ENCODE measurements at places on chromosomes 3 and 15.
A peak's percentile ranks its signal among the peaks of the same experiment; 100 is the strongest.

- no peak for DNase-seq
Measured at GRCh38 chr3:98670020-98670419, 76.6 kb upstream of the CPOX start.

GRCh38 chr3:148792516-148792915 is 35.1 kb upstream of the CPB1 start:
- no peak for DNase-seq

DNA sequence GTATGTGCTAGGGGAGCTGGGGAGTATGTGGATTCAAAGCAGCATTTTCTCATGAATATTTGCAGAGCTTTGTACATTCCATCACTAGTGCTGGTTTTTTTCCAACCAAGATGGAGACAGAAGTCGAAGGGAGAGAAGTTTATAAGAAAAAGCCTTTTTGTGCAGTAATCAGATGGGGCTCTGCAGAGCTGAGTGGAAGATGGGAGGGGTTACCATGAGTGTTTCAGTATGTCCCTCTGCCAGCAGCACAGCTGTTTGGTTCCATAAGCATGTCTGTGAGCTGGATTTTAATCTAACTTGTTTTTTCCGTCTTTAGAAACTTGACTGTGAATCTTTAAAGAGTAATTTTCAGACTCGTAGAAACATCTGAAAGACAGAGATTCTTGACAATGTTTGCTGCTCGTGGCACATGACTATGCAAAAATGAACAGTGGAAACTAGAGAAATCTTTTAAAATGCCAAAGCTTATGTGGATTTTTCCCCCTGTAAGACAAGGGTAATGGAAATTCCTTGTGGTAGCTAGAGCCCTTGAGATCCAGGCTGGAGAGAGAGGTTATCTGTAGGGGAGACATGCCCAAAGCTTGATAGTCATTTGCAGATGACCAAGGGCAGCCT is 20.3 kb downstream of the STARD9 start:
- DNase-seq, result no peak

GRCh38 chr3:132199451-132199850 is 117.8 kb upstream of the ACP3 start:
- no peak for DNase-seq

DNA sequence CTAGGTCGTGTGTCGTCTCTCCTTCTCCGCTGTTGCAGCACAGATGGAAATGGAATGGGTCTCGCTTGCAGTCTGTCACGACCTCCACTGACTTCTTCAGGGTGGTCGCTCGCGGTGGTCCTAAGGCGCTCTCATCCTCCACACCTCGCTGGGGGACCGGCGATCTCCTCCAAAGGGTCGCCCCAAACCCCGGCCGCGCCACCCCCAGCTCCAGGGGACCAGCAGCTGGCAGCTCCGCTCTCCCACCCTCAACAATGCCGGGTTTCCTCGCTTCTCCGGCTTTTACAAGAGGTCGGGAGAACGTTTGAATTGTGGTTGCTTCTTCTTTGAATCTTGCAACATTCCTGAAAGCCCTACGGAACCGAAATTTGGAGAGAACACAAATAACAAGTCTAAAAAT is 25.9 kb downstream of the SERP1 start:
- DNase-seq, result no peak

- no peak for DNase-seq
Measured at GRCh38 chr15:71732636-71733035, 77.7 kb upstream of the NR2E3 start.

DNA sequence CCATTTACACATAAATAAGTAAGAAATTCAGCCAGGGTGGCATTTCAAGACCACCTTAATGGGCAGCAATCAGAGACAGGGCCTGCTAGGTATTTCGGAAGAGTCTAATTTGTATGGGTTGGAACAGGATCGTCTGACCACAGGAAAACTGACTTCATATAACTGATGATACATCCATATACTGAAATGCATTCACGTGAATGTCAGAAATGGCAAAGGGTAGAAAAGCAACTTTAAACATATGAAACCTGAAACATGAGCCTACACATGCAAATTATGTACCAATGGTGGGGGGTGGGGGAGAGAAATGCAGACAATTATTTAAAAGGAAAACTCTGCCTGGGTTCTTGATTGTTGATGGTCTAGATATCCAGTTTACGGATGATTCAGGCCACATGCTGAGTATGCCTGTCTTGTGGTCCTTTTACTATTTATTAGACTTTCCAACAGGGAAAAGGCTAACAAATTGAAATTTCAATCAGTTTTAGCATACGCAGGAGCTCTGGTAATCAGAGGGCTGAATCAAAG is 582.2 kb downstream of the FOXP1 start:
- DNase-seq, result no peak

- DNase-seq, result no peak
Measured at GRCh38 chr3:114450008-114450596, 156.3 kb downstream of the TIGIT start.

GRCh38 chr3:106338582-106339214 is 469.9 kb upstream of the CBLB start:
- no peak for DNase-seq

DNA sequence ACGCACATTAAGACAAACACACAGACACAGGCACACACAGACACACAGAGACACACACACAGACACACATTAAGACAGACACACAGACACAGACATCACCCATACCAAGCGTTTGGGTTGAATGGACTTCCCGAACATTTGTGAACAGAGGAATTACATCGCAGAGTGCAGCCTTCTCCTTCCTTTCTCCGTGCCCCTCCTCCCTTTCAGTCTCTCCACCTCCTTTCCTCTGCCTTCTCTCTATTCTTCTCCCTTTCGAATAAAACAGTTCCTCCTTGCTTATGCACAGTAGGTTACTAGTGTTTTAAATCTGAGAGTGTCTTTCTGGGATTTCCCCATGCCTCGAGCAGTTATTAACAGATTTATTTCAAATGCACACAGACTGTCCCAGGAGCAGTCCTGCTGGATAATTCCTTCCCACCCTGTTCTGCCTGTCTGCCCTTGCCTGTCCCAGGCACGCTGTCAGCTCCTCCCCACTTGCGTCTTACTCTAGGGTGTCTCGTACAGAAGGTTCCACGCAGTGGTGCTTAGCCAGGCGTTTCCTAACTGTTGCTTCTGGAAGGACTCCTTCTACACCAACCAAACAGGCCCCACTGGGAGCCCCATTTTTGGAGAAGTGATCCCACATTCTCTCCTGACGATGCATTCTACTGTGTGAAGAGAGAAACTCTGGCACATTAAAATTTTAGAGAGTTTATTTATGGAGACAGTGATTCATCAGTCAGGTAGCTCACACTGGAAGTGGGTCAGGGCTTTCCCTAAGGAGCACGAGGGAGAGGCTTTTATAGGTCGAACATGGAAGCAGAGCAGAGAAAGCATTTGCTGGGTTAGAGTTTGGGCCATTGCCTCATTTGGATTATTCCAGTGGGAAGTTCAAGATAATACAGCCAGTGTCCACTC is 163.8 kb downstream of the SV2B start:
- DNase-seq, result no peak

DNA sequence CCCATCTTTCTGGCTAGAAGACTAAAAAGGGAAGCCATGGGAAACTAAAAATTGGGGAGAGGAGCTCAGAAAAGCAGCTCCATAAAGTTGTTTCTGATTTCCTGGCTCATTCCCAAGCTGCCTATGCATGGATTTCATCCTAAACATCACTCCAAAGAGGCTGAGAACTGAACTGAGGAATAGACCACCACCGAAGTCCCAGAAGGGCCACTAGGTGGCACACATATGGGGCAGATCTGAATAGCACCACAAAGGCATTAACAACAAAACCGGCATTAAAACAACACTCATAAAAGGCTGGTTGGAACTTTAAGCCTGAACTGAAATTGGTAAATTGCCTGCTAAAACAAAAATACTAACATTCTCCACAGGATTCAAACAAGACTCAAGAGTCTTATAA is 106.3 kb downstream of the PLD1 start:
- DNase-seq, result no peak

DNA sequence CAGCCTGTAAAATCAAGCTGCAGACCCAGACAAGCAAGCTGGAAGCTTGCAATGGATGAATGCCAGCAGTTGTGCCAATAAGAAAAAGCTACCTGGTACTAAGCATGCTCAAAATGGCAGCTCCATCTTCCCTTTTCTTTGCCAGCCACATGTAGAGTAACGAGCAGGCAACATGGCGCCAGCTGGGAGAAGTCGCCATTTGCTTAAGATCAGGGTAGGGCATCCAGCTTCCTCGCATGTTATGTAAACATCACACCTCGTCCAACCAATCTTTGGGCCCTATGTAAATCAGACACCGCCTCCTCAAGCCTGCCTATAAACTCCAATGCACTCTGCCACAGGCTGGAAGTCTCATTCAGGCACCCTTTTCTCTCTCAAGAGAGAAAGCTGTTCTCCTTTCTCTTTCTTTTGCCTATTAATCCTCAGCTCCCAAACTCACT is 973.9 kb downstream of the FHIT start:
- no peak for DNase-seq

DNA sequence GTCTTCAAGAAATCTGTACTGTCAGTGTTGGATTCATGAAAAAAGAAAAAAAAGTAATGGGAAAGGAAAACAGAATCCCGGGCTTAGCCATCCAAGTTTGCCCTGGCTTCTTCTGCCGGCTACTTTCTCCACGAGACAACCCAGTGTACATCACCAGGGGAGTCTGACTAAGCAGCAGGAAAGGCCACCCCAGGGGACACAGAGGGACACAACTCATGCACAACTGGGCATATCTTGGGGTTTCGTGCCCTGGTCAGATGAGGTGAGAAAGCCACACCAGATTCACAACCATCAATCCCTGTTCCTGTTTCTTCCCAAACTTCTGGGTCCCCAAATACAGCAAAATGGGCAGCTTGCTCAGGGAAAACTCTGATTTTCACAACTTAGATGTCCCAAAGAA is 33.2 kb downstream of the ADAMTS17 start:
- DNase-seq, result no peak

- DNase-seq, result no peak
Measured at GRCh38 chr15:68560501-68561113, 18.2 kb upstream of the CORO2B start.

DNA sequence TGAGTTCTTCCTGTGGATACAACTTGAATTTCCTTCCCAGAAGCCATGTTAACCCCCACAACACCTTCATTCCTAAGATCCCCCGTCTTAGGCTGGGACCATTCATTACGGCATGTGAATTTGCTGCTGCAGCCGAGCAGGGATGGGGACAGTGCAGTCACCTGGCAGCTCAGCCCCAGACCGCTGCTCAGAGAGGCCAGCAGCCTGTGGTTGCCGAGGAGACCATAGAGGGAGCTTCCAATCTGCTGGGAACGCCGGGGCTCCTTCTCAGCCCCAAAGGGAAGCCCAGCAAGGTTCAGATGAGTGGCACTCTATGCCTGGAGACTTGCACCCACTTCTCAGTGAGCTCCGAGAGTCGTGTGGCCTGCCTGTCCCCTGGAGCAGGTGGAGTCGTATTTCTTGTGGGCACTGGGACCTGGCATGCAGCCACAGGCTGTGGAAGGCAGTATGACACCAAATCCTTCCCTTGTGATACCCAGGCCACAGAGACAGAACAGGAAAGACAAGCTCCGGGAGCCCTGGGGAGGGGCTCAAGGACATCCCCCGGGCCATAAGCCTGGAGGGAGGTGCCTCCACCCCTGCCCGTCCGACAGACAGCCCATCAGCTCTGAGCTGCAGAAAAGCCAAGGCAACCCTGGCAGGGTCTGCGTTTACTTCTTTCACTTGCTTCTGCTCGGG is 167.3 kb downstream of the FAM43A start:
- no peak for DNase-seq

- DNase-seq, result no peak
Measured at GRCh38 chr3:8938021-8938420, 25.3 kb downstream of the RAD18 start.

- no peak for DNase-seq
Measured at GRCh38 chr15:93298901-93299300, 209.9 kb upstream of the RGMA start.

DNA sequence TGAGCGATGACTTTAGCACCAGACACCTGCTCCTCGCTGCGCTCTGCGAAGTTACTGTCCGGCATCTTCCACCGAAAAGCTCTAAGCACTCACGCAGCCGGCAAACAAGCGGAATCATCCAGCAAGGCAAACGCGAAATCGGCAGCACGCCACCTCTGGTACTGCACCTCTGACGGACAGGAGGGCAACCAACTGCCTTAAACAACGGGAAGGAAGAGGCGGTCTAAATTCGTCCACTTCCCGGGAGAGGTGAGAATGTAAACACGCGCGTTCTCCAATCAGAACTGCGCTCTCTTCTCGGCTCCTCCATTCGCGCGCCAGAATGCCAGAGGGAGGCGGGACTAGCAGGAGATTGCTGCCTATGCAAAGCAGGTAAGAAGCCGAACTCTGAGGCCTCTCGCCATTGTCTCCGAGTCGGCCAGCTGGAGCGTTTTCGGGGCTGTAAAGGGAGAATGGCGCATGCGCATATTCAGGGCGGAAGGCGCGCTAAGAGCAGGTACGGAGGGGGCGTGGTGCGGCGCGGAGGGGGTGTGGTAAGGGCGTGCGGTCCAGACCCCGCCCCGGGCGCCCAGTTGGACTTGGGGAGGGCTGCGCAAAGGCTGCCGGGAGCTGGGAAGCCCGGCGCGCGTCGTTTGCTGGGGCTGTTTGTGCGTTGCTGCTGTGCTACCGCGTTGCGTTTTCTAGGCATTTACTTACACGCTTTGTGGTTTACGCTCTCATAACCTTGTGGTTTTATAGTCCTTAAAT is at the start of the genes BTD and HACL1:
BTD (plus strand) TSS at position 347 of the 747 bp plus-strand sequence. CDS start 33,695 bp downstream, outside the sequence.
HACL1 (minus strand) TSS at position 171 of the 747 bp plus-strand sequence; CDS start at position 65, 106 bp downstream.
- DNase-seq, result peak; percentile 98

DNA sequence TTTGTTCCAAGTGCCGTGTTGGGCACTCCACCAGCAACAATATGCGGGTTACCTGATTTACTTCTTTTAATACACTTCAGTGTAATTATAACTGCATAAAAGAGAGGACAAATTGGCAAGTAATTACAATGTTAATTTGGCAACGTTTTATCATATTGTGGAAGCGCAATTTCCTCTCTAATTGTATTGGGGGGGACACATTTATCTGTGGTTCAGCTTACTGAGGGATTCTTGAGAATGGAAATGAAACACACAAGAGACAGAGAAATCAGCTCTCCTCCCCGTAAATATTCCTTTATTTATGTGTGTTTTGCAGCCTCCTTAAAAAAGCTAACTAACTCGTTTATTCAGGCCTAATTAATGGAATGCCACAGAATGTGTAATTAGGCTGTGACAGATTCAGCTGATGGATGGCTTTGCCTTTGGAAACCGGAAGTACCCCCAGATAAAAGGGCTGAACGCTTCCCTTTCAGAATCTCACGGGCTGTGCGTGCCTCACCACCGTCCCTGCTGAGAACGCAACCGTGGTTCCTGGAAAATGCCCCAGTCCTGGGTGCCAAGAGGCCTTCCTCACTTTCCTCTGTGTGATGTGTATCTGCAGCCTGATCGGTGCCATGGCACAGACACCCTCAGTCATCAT is 247.1 kb upstream of the ST8SIA2 start:
- DNase-seq, result no peak

- no peak for DNase-seq
Measured at GRCh38 chr3:69283496-69283895, 102.4 kb downstream of the FRMD4B start.

- no peak for DNase-seq
Measured at GRCh38 chr15:40471105-40471807, 472 bp downstream of the CHST14 start.

- DNase-seq, result no peak
Measured at GRCh38 chr3:23324745-23325144, 121.6 kb downstream of the UBE2E2 start.

- no peak for DNase-seq
Measured at GRCh38 chr3:119723022-119723421, 20.2 kb downstream of the CFAP91 start.

Measured in activated CD8-positive, alpha-beta memory T cell treated with anti-CD3 and anti-CD28 coated beads for 1 hour (primary cell).